ENCODE measurements at places on chromosomes 5 and 9.

GRCh38 chr5:82405618-82406204 is 127.6 kb upstream of the RPS23 start:
- DNase-seq, result peak; percentile 98

DNA sequence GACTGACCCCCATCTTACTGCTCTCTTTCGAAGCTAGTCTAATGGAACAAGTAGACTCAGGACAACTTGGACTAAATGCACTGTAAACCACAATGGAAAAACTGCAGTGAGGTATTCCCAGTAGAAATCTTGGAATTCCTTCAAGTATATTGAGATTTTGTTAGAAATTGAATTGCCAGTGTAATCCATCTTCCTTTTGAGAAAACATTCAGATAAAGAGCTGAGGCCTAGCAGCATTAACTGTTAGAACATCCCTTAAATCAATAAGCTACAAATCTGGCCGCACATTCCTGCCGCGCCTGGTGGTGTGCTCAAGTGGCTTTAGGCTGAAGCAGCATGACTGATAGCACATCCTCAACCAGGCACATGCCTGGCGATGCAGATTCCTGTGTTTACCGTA is 29.3 kb downstream of the PPIC start:
- no peak for DNase-seq

DNA sequence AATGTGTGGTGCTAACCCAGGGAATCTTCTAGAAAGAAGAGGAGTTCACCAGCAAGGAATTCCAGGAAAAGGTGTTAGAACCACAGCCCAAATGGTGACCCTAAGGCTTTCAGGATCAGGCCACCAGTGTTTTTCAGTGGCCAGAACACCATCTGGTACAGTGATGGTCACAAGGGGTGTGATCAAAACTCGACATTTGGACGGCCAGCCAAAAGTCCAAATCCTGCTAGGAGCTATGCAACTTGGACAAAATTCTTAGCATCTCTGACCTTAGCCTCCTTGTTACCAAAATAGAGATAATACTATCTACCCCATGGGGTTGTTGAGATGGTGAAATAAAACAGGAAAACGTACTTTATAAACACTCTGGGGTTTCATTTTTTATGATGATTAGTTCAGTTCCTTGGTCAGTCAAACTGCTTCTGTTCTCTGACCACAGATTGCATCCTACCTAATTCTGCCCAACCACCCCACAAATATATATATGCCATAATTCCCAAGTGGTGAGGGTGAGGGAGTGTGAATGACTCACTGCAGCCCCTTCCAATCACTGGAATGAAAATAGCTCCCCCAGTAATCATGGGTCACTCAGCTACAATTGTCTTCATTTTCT is 210.3 kb downstream of the CDK5RAP2 start:
- no peak for DNase-seq

DNA sequence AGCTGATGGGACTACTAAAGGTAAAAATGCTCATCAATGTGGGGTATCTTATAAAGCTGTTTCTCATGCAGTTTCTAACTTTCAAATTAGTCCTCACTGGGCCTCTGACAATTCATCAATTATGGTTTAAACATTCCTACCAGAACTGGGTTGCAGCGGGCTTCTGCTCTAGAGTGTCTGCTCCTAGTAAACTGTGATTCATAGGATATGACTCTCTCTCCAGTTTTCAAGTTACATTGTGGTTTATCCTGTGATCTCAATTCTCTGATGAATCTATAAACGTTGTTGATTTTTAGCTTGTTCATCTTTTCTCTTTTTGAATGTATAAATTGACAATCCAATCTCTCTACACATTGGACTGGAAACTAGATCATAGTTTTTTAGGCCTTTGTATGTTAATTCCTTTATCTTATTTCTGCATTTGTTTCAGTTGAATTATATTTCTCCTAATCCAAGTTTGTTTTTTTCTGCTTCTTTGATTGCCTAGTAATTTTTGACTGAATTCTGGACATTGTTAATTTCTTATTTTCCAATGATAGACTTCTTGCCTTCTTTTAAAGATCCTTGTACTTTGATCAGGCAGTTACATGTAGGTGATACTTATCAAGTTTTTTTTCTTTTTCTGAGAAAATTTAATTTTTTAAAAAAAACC is 822.6 kb downstream of the TLE1 start:
- DNase-seq, result no peak

DNA sequence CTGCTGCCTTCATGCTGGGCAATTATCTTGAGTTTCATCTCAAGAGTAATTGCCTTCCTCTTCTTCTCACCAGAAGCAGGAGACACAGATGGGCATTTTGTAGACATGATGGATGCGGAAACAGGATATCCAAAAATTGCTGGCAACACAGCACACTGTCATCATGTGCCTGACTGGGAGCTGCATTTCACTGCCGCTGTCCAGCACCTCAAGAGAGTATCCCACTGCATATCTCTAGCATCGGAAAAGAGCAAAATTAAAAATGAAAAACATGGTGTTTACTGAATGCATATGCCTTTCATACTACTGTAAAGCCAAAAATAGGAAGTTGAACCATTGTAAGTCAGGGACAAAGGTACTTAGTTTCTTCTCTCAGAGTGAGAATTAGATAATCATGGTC is 210.7 kb downstream of the MAN2A1 start:
- DNase-seq, result no peak

DNA sequence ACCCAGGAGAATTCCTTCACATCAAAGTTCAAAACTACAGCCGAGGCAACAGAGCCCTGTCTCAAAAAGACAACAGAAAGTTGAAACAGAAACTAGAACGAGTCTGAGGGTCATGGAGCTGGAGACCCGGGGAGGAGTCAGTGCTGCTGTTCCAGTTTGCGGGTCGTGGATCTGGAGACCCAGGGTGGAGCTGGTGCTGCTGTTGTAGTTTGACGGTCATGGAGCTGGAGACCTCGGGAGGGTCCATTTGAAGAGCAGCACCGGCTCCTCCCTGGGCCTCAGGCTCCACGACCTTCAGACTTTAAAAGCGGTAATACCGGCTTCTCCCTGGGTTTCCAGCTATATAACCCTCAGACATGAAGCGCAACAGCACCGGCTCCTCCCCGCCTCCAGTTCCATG is 13.0 kb upstream of the LCN15 start:
- DNase-seq, result no peak

GRCh38 chr5:135391869-135392255 is 7.2 kb downstream of the MACROH2A1 start:
- no peak for DNase-seq

DNA sequence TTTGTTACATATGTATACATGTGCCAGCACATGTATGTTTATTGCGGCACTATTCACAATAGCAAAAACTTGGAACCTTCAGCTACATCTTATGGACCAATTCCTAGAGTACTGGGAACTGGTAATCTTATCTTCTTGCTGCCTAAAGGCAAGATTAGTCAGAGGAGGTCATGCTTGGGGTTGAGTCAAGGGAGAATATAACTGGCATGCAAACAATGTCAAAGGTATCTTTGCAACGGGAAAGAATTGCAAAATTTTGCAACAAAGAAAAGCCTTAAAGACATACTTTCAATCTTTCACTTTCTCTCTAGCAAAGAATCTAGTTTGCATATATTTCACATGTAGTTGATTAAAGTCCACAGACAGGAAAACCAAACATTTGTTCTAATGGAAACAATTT is 145.2 kb downstream of the EDIL3 start:
- DNase-seq, result no peak

DNA sequence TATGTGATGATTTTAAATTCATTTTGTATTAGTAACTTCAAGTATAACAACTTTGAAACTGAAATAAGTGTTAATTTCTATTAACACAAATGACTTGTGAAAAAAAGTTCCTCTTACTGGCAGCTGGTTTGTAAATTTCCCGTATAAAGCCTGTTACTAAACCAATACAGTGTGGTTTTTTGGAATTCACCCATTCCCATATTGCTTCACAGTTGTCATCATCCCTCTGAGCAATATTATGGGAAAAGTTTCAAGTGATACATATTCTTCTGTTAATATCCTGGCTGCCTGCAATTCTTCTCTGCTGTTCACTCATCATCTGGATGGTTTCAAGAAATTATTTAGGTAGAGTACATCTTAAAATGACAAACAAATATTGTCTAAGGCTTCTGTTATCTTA is 1185.1 kb upstream of the C9orf72 start:
- DNase-seq, result peak; percentile 60

- DNase-seq, result no peak
Observed at GRCh38 chr5:11322133-11322532, 561.1 kb upstream of the DAP start.

- no peak for DNase-seq
Observed at GRCh38 chr5:142296914-142297417, 27.9 kb downstream of the SPRY4 start.

DNA sequence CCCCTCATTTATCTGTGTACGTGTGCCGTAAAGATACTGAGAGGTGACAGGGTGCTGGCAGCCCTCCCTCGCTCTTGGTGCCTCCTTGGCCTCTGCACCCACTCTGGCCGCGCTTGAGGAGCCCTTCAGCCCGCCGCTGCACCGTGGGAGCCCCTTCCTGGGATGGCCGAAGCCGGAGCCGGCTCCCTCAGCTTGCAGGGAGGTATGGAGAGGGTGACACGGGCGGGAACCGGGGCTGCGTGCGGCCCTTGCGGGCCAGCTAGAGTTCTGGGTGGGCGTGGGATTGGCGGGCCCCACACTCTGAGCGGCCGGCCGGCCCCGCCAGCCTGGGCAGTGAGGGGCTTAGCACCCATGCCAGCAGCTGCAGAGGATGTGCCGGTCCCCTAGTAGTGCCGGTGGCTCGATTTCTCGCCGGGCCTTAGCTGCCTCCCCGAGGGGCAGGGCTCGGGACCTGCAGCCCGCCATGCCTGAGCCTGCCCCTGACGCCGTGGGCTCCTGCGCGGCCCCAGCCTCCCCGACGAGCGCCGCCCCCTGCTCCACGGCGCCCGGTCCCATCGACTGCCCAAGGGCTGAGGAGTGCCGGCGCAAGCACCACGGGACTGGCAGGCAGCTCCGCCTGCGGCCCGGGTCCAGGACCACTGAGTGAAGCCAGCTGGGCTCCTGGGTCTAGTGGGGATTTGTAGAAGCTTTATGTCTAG is 21.6 kb downstream of the NKX2-5 start:
- no peak for DNase-seq

- no peak for DNase-seq
Observed at GRCh38 chr5:2466966-2467365, 284.5 kb downstream of the IRX2 start.

DNA sequence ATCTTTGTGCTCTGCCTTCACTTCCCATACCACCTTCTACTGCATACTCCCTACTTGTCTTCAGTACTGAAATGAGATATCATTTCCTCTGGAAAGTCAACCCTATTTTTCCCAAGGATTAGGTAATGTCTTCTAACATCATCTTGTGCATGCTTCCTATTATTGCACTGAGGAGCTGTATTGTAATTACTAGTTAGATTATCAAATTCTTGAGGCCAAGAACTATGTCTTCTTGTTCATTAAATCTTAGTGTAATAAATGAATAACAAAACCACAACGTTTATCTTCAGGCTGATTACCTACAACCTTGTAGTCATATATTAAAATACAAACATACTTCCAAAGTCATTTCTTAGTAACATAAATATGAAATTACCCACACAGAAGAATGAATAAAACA is 87.9 kb upstream of the POU5F2 start:
- no peak for DNase-seq

- DNase-seq, result no peak
Observed at GRCh38 chr9:31314241-31314640, 1070.2 kb upstream of the ACO1 start.

DNA sequence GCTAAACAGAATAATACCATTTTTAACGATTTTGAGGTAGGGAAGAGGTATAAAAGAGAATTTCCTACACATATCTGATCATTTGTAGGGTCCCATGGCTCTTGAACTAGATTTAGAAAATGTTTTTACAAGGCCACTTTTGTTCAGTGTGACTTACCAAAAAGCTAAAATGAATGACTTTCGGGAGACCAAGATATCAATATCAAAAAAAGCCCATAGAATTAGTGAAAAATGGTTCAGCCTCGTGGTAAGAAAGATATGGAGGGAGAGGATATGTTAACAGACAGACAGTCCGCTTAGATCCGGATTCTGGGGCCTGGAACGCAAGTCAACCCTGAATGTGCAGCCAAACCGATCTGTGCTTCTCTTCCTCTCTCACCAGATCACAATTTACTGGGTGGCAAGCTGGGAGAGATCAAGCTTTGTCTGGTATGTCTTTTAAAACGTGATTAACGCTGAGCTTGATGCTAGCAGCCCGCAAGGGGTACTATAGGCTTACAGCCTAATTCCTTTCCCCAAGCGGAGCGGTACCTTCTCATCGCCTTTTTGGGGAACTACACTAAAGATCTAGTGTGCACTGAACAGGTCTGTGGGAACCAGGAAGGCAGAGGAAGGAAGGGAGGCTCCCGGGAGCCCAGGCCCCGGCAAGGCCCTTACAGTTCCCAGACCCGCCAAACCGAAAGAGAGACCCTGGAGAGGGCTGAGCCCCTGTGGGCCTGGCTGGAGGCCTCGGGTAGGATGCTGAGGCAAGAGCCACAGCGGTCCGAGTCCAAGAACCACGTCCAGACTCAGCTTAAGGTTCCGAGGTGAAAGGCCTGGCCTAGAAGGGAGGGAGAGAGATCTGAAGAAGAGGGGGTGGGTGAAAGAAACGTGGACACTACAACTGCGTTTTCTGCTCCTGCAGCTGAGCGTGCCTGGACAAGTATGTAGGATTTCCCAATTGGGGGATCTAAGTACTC is 2.9 kb downstream of the NR2F1-AS1 start:
- DNase-seq, result no peak

- no peak for DNase-seq
Observed at GRCh38 chr5:129114539-129115193, 20.1 kb downstream of the ISOC1 start.

DNA sequence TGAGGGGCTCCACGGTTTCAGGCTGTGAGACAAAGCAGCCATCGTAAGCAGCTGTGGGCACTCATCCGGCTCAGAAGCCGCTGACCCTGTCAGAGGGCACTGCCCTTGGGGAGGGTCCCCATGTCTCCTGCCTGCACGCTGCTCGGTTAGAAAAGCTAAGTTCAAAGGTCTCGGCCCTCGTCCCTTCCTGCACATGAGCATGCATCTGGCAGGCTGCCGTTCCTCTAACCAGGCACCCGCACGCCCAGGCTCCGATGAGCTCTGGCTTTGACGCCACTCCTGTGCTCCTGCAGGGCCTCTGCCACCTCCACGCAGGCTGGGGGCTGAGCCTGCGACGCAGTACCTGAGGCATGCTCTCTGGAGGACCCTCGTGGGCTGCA is 51.3 kb downstream of the NKD2 start:
- DNase-seq, result no peak

DNA sequence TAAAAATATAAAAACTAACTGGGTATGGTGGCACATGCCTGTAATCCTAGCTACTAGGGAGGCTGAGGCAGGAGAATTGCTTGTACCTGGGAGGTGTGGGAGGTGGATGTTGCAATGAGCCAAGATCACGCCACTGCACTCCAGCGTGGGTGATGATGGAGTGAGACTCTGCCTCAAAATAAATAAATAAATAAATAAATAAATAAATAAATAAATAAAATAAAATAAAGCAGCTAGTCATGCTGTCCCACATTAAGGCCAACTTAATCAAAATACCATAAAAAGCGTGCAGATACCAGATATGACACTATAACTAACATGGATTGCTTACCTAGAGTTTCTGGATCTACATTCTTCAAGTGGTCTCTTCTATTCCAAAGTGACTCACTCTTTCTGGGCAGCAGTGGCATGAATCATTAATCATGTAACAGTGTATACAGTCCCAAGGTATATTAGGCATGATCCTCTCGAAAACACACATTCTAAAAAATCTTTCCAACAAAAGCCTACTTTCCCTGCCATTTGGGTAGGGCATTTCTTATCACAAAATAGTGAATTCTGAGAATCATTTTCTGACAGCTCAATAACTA is 187.1 kb downstream of the ELAVL2 start:
- no peak for DNase-seq

- DNase-seq, result no peak
Observed at GRCh38 chr5:68041293-68041692, 174.3 kb upstream of the PIK3R1 start.

GRCh38 chr5:13740471-13740870 is 204.0 kb downstream of the DNAH5 start:
- DNase-seq, result no peak

All from stromal cell of bone marrow (primary cell).